Stomach (tissue), 19 donors: ENCODE measurements at places on chromosomes 11 and 22.

DNA sequence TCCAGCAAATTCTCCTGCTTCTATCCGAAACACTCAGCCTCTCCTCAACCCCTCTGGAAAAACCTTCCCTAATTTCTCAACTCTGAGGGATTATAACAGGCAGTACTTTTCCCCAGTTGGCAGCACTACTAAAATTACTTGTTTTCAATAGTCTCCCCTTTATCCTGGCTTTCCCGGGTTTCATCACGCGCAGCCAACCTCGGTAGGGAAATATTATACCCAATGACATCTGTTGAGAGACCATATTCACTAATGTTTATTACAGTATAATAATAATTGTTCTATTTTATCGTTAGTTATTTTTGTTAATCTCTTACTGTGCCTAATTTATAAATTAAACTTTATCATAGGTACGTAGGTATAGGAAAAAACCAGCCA lies 330 bp upstream of the POLD3 start:
- H3K36me3 ChIP-seq, result peaks cover 22% of the 10 kb centered on the region
- DNase-seq, result no peak
- peak overlapping the region; percentile 81 for H3K27ac ChIP-seq
- peak overlapping the region; percentile 99 for H3K4me3 ChIP-seq

DNA sequence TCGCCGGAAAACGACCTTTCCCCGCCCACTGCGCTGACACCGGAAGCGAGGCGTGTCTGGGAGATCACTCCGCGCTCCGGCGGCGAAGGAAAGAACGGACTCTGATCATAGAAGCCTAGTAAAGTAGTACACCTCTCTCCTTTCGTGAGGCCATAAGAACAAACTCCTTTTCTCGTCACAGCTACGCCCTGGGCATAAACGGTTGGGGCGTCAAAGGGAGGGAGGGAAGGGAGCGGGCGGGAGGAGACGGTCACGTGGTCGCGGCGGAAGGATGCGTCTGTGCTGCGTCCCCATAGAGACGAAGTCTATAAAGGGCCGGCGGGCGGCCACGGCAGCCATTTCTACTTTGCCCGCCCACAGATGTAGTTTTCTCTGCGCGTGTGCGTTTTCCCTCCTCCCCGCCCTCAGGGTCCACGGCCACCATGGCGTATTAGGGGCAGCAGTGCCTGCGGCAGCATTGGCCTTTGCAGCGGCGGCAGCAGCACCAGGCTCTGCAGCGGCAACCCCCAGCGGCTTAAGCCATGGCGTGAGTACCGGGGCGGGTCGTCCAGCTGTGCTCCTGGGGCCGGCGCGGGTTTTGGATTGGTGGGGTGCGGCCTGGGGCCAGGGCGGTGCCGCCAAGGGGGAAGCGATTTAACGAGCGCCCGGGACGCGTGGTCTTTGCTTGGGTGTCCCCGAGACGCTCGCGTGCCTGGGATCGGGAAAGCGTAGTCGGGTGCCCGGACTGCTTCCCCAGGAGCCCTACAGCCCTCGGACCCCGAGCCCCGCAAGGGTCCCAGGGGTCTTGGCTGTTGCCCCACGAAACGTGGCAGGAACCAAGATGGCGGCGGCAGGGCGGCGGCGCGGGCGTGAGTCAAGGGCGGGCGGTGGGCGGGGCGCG lies at the start of gene ATF4:
Gene ATF4 (plus strand): TSS at position 337 of the 880 bp plus-strand sequence. CDS start 884 bp downstream, outside the sequence.
- DNase-seq, result peak; percentile 93
- H3K36me3 ChIP-seq, result peaks cover 65% of the 10 kb centered on the region
- peaks cover 62% of the 10 kb centered on the region for H3K4me1 ChIP-seq
- peak within 1 kb of the TSS; percentile 100 for H3K4me3 ChIP-seq

GRCh38 chr11:79414041-79414440 lies 26.8 kb downstream of the TENM4 start:
- no peaks in the 10 kb centered on the region for H3K36me3 ChIP-seq
- no peak for DNase-seq
- H3K4me1 ChIP-seq, result peaks cover 26% of the 10 kb centered on the region
- H3K4me3 ChIP-seq, result no peak overlapping the region
- H3K27ac ChIP-seq, result no peak overlapping the region
- no peaks in the 10 kb centered on the region for H3K27me3 ChIP-seq

DNA sequence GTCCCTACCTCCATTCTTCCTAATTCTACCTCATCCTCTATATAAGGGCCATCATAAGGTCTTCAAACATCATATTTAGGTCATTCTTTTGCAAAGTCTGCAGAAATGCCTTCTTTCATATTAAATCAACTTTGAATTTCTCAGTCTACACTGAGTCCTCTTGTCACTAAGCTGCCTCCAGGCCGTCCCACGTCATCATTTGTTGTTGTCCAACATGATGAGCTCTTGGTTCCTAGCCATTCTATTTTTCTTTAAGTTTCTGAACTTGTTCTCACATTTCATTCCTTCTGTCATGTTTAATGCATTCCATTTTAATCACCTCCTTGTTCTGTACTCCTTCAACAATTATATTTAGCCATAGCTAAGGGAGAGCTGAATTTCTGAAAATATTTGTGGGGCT lies 59.2 kb upstream of the PGR start:
- H3K36me3 ChIP-seq, result no peaks in the 10 kb centered on the region
- H3K27me3 ChIP-seq, result no peaks in the 10 kb centered on the region
- H3K4me3 ChIP-seq, result no peak overlapping the region
- no peak overlapping the region for H3K27ac ChIP-seq
- DNase-seq, result no peak

- H3K4me3 ChIP-seq, result no peak overlapping the region
- H3K27ac ChIP-seq, result no peak overlapping the region
- DNase-seq, result no peak
- H3K27me3 ChIP-seq, result no peaks in the 10 kb centered on the region
Measured at GRCh38 chr11:126229858-126230540, 18.4 kb downstream of the FAM118B start.

DNA sequence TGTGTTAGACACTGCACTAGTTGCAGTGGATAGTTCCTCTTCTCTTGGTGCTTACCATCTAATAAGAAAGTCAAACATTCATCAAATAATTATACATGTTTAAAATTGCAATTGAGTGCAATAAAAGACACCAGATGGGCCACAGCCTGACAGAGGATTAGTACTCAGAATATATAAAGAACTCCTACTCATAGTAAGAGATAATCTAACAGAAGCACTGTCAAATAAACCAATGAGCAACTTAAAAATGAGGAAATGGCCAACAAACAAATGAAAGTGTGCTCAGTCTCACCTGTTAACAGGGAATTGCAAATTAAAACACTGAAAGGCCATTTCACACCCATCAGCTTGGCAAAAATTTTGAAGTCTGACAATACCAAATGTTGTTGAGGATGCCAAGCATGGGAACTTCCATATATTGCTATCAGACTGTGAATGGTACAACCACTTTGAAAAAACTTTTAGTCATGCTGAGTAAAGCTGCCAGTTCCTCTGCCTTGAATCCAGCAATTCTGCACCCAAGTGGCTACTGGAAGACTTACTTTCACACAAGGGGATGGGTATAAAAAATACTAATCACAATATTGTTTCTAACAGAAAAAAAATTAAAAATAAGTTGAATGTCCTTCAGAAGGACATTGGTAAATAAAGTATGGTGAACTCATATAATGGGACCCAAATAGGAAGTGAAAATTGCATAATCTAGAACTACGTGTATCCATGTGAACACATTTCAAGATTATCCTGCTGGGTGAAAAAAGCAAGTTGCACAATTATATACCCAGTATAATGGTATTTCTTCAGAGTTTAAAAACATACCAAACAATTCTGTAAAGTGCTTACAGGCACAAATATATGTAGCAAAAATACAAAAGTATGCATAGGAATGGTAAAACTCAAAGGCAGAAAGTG lies 41.4 kb upstream of the CREB3L1 start:
- H3K4me3 ChIP-seq, result no peak overlapping the region
- DNase-seq, result no peak
- no peaks in the 10 kb centered on the region for H3K36me3 ChIP-seq
- no peaks in the 10 kb centered on the region for H3K27me3 ChIP-seq

GRCh38 chr11:911031-911889 lies 650 bp upstream of the CHID1 start:
- no peaks in the 10 kb centered on the region for H3K27me3 ChIP-seq
- peaks cover 36% of the 10 kb centered on the region for H3K4me1 ChIP-seq
- peak; percentile 42 for DNase-seq
- H3K27ac ChIP-seq, result peak overlapping the region; percentile 93
- peaks cover 21% of the 10 kb centered on the region for H3K36me3 ChIP-seq

DNA sequence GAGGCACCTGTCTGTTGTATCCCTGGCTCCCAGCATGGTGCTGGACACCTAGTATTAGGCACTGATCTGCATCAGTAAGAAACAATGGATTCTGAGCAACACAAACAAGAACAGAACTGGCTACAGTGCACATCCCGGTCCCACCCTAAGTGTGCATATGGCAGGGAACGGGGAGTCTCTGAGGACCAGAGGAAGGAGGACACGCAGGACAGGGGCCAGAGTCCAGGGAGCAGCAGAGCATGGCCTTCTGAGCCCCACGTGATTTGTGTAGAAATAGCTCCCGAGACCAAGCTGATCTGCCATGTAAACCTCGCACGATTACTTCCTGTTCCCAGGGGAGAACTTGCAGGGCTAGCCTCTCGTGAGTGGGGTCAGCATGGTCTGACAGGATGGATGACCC lies 12.7 kb upstream of the SNX32 start:
- no peaks in the 10 kb centered on the region for H3K27me3 ChIP-seq
- DNase-seq, result no peak

DNA sequence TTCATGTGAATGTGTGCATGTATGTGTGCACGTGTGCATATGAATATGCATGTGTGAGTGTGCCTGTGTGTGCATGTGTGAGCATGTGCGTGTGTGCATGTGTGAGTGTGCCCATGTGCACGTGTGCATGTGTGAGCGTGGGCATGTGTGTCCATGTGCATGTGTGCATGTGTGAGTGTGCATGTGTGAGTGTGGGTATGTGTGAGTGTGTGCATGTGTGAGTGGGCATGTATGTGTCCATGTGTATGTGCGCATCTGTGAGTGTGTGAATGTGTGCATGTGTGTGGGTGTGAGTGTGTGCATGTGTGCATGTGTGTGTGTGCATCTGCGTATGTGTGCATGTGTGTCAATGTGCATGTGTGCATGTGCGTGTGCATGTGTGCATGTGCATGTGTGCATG lies 94.7 kb downstream of the ST3GAL4 start:
- H3K4me1 ChIP-seq, result no peaks in the 10 kb centered on the region
- H3K27ac ChIP-seq, result no peak overlapping the region
- DNase-seq, result no peak
- H3K4me3 ChIP-seq, result no peak overlapping the region
- no peaks in the 10 kb centered on the region for H3K36me3 ChIP-seq

DNA sequence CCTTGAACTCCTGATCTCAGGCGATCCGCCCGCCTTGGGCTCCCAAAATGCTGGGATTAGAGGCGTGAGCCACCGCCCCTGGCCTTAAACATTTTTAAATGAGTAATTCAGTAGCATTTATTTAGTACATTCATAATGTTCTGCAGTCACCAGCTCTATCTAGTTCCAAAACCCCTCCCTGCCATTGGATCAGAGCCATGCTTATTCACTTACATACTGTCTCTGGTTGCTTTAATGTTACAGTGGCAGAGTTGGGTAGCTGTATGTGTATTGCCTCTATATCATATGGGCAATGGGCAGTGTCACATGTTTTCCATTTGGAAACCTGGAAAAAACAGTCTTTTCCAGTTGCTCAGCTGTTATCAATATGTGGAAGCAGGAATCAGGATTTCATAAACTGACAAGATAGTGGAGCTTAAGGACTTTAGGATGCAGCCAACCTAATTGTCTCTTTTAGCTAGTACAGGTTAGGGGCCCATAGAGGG lies 10.5 kb downstream of the COA4 start:
- H3K4me3 ChIP-seq, result no peak overlapping the region
- no peaks in the 10 kb centered on the region for H3K27me3 ChIP-seq
- H3K4me1 ChIP-seq, result peaks cover 5% of the 10 kb centered on the region
- peak; percentile 22 for DNase-seq
- peaks cover 63% of the 10 kb centered on the region for H3K36me3 ChIP-seq

DNA sequence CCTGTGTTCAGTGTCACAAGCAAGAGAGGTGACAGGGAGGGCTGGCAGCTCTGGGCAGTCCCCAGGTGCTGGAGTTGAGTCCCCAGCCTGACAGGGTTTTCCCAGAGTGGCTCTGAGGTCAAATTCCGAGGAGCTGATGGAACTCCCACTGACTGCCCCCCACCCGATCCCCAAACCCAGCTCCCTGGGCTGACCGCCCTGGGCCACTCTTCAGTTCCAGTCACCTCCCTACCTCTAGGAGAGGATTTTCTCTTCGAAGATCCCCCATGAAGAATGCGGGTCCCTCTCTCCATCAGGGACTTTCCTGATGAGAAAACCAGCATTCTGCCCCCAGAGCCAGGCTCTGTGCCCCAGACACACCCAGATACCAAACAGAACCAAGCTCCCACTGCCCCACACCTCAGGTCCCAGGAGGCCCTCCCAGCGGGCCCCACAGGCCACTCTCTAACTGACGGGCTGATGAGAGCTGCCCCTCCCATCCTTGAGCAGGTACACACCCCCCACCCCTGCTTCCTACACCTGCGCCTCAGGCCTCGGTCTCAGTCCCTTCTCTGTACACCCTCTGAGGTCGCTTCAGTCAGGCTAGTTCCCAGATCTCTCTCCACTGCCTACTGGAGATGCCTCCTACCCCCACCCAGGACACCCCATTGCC lies 12.1 kb upstream of the RAC2 start:
- no peak for DNase-seq
- H3K27me3 ChIP-seq, result peaks cover 3% of the 10 kb centered on the region
- H3K4me3 ChIP-seq, result no peak overlapping the region
- H3K36me3 ChIP-seq, result no peaks in the 10 kb centered on the region
- no peak overlapping the region for H3K27ac ChIP-seq

DNA sequence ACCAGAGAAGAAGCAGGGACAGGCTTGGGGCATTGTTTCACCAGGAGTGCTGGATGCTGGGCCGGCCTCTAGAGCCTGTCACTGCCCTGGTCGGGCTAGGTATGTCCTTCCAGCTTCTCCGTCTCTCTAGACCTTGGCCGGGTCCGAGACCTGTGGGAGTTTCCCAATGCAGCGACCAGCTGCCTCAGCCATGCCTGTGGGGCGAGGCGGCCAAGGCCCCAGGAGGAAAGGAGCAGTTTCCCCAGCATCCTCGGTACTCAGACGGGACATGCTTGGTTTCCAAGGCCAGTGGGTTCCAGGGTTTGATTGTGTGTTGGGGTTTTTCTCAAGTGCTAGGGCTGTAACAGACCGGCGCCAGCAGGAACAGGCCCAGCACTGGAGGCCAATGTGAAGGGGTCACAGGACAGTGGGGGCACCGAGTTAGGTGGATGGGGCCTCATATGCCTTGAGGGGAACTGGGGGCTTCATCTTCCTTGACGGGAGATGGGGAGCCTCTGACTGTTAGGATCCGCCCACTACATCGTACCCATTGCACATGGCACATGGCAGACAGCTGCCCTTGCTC lies 339.0 kb downstream of the TBC1D22A start:
- DNase-seq, result no peak
- no peaks in the 10 kb centered on the region for H3K36me3 ChIP-seq
- no peak overlapping the region for H3K4me3 ChIP-seq
- H3K4me1 ChIP-seq, result peaks cover 8% of the 10 kb centered on the region
- H3K27ac ChIP-seq, result no peak overlapping the region

DNA sequence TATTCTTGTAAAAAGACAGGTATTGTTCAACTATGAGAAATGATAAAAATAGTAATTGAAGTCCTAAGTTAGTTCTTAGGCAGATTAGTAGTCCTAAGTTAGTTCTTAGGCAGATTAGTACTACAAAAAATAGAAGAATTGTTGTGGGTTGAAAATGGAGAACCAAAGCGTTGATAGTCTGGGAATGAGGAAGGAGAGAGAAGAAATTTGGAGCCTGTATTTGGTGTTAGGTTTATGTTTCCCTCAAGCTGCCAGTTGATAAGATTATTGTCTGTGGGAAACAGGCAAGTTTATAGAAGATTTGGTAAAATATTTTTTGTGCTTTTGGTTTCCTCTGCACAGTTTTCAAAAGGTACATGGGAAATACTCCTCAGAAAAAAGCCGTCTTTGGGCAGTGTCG lies 3.6 kb downstream of the BCO2 start:
- no peak overlapping the region for H3K27ac ChIP-seq
- H3K27me3 ChIP-seq, result no peaks in the 10 kb centered on the region
- no peak for DNase-seq
- no peak overlapping the region for H3K4me3 ChIP-seq
